ENCODE measurements at places on chromosomes 3 and 15. TPM values are rescaled to one million over a fixed set of nuclear protein-coding genes. Genes with fewer than 3 reads are reported as not detected.

NAALADL2 gene
- total RNA-seq: 32.6 TPM

OIP5 gene
- 2.7 TPM for total RNA-seq

CADM2 gene
- 9.3 TPM for total RNA-seq

TGM4 gene
- 16.5 TPM for total RNA-seq

SEC61A1 gene
- 152 TPM for total RNA-seq

DLEC1 gene
- total RNA-seq: 0.39 TPM

CCR9 gene
- not detected for total RNA-seq

SCG5 gene
- not detected for total RNA-seq

ISG20 gene
- total RNA-seq: 0.65 TPM

FXR1 gene
- 119 TPM for total RNA-seq

TEX55 gene
- total RNA-seq: not detected

ZBTB11 gene
- 24.7 TPM for total RNA-seq

MAGI1 gene
- total RNA-seq: 8.4 TPM

CTXN2 gene
- total RNA-seq: not detected

CPNE9 gene
- not detected for total RNA-seq

MME gene
- 86.5 TPM for total RNA-seq

POC1A gene
- total RNA-seq: 8.6 TPM

CLEC3B gene
- not detected for total RNA-seq

GOLGA8N gene
- 4.0 TPM for total RNA-seq

NPAP1 gene
- not detected for total RNA-seq

Data from placental epithelial cell (primary cell).